ENCODE measurements at places on chromosomes 13 and 19.

DNA sequence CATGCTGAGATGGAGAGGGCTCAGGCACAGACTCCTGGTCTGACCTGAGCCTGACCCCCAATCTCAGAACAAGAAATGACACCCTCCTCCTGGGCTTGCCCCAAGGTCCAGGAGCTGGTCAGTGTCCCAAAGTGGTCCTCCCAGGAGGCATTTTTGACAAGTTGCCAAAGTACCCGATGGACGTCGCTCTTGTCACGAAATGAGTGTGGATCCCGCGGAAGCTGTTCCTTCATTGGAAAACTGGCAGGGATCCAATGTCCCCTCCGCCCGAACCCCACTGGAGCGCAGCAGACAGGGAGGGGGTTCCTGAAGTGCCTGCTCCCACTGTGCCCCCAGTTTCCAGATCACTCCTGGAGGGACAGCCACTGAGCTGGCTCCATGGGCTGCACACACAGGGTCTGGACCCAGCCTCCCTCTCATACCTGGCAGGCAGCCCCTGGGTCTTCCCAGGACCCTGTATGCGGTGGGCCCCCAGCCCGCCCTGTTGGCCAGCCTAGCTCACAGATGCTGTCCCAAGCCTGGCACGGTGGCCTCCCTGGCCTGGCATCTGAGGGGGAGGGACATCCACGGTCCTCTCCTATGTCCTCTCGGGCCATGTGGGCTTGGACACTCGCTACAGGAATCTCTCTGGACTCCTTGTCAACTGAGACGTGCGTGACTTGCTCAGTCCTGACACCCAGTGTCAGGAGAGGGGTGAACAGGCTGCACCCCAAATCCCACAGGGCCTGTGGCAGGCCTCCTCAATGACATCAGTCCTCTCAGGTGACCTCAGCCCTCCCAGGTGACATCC is 12.8 kb upstream of the ZNF14 start:
- no peak for DNase-seq

- DNase-seq = no peak
Measured at GRCh38 chr13:96946709-96947311, 47.5 kb downstream of the OXGR1 start.

DNA sequence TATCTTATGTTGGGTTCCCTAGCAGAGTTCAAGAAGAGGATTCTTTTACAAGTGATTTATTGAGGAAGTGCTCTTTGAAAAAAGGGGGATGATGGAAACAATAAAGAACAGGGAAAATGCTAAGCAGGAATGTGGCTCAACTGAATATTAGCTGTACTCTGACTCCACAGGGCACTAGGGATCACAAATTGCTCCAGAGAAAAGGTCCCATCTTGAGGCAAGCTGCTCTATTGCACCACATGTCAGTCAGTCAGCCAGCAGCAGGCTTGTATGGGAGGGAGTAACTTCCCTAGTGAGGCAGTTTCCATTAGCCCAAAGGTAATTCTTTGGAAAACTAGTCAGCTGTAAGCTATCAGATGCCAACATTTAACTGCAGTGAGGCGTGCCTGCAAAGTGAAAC is 73.3 kb upstream of the FNDC3A start:
- no peak for DNase-seq

DNA sequence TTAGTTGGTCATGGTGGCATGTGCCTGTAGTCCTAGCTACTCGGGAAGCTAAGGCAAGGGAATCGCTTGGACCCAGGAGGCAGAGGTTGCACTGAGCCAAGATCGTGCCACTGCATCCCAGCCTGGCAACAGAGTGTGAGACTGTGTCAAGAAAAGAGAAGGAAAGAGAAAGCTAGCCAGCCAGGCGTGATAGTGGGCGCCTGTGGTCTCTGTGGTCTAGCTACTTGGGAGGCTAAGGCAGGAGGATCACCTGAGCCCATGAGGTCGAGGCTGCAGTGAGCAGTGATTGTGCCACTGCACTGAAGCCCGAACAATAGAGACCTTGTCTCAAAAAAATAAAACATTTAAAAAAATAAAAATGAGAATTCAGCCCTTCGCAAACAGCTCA is 33.3 kb downstream of the TIMM13 start:
- no peak for DNase-seq

DNA sequence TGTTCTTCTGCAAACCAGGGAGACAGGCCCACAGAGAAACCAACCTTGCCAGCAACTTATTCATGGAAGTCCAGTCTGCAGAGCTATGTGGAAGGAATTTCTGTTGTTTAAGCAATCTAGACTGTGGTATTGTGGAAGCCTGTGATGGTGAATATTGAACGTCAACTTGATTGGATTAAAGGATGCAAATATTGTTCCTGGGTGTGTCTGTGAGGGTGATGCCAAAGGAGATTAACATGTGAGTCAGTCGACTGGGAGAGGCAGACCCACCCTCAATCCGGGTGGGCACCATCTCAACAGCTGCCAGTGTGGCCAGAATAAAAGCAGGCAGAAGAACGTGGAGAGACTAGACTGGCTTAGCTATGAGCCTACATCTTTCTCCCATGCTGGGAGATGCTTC is 606.0 kb downstream of the EFNB2 start:
- no peak for DNase-seq

- DNase-seq = no peak
Measured at GRCh38 chr19:10142701-10143375, 23.1 kb upstream of the EIF3G start.

DNA sequence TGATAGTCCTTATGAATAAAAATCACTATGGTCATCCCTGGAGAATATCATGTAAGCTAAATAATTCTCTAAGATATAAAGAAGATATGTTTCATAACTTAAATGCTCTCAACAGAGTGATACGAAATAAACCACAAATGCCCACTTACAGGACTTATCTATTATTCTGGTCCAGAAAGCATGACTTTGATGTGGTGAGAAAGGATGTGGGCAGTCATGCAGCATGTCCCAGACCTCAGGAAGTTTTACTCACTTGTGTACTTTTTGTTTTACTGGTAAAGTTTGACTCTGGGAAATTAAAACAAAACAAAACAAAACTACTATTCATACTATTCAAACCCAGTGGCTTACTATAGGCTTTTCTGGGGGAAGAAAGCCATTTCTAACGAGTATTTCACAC is 483.2 kb upstream of the SLITRK6 start:
- no peak for DNase-seq

DNA sequence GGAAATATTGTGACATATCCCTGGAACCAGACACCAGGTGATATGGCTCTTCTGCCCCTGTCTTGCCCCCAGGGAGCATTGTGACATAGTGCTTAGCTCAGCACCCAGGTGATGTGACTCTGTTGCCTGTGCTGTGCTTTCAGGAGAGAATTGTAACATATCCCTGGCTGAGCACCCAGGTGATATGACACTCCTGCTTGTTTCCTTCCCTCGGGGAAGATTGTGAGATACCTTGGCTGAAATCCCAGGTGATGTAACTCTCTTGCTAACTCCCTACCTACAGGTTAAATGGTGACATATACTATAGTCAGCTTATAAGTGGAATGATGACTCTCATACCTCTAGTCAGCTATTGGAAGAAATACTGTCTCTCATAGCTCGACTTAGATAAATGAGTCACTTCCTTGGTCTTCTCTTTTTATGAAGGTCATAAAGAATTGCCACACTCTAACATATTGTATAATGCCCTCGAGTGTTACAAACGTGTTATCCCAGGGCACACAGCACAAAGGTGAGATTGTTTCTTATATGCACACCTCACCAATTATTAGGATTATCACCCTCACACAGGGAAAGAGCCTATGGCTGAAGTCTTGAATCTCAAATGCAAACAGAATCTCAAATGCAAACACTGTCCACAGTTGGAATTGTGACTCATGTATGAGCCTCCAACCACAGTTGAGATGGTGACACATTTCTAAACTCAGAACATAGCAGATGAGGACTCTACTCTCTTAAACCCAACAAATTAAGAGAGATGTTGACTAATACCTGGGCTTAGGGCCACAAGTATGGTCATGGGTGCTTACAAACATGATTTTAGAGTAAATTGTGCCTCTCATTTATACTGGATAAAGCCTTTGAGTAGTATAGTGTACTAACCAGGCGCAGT is 32.7 kb upstream of the ZNF254 start:
- DNase-seq = peak; percentile 24

DNA sequence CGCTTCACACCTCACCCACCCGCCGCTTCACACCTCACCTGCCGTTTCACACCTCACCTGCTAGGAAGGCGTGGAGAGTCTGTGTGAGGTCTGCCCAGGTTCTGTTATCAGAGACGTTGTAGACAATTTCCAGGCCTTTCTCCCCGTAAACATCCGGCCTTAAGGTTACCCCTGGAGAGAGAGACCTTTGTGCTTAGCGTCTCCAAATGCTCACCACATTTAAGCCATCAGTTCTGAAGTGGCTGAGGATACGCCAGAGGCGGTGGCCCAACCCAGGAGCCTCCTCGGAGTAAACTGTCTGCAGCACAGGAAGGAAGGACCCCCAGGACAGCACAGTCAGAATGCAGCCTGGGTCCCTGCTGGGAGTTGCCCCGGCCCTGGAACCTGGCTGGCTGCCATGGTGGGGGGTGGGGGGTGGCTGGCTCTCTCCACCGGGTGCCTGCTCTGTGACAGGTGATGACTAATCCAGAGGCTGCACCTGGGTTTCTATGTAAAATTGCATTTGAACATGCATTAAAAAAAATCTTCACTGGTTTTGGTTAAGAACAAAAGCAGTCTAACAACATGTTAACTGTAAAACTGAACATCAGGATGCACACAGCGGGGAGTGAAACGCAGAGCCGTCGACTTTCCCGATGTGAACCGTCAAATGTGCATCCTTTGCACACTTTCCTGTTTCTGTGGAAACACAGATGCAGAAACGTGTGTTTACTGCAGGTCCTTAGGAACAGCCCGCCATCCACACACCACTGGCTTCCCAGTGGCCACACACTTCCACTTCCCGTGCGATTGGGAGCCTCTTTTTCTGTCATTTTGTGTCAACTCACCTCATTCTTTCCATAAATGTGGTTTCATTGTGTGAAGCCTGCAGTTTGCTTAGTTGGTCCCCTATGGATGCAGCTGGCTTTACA is 4.5 kb downstream of the ATP4B start:
- no peak for DNase-seq

DNA sequence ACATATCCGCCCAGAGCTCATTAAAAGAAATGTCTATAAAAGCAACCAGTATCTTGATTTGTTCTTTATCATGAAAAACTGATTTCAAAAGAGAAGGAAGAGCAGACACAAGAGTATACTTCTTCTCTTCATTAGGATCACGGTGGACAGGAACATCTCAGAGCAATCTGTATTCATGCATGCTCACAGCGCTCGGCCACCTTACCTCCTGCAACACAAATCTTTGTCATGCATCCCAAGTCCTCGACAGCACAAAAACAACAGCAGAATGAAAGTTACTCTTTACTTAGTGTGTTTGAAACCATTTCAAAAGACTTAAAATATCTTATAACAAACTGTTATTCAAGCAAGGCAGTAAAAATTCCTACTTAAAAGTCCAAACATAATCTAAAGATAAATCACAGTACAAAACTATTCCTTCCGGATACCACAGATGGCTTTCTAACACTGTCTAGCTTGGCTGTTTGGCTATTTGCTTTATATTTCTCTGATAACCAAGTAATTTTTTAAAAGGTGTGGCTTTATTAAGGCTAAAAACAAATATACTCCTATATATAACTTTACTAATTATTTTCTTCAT is 174.5 kb downstream of the TBC1D4 start:
- no peak for DNase-seq

- DNase-seq = peak; percentile 32
Measured at GRCh38 chr19:38478273-38478971, 44.9 kb downstream of the RYR1 start.

DNA sequence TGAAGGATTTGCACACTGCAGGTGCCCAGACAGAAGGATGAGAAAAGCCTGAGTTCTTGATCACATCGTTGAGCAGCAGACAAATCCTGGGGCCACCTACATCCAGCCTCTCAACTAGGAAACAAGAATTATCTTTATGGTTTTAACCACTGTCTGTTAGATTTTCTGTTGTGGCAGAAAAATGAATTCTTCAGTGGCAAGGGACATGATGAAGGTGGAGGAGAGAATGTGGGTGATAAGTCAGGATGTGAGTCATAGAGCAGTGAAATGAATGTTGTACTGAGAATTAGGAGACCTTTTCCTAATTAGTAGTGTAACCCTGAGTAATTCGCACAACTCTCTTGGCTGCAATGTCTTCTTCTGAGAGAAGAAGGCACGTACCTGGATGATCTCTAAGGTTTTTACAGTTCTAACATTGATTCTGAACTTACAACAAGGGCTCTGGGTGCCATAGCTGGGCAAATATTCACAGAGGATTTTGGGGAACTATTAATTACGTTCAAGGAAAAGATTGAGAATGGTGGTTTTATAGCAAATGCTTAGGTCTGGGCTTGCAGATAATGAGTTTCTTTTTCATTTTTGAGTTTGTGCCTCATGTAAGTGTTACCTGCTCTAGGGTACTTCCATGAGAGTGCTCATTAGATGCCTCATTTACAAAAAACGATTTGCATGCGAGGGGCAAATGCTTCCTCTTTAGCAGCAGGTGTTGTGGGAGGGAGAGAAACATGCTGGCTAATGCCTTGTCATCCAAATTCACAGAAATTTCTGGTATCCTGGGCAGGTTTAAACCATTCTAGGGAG is 111.0 kb upstream of the KL start:
- DNase-seq = peak; percentile 15

- DNase-seq = peak; percentile 37
Measured at GRCh38 chr13:75365724-75366173, 116.2 kb downstream of the TBC1D4 start.

DNA sequence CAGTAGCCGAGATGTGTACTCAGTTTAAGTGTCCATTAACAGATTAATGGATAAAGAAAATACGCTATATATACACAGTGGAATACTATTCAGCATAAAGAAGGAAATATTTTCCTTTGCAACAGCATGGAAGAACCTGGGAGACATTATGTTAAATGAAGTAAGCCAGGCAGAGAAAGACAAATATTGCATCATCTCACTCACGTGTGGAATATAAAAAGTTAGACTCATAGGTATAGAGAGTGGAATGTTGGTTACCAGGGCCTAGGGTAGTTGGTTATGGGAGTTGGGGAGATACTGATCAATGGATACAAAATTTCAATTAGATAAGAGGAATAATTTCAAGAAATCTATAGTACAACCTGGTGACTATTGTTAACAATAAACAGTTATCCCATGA is 210.1 kb downstream of the MAB21L1 start:
- DNase-seq = no peak

- DNase-seq = no peak
Measured at GRCh38 chr19:6521718-6522646, 8.8 kb upstream of the TNFSF9 start.

GRCh38 chr13:64845110-64845509 is 2385.0 kb downstream of the PCDH9 start:
- no peak for DNase-seq

DNA sequence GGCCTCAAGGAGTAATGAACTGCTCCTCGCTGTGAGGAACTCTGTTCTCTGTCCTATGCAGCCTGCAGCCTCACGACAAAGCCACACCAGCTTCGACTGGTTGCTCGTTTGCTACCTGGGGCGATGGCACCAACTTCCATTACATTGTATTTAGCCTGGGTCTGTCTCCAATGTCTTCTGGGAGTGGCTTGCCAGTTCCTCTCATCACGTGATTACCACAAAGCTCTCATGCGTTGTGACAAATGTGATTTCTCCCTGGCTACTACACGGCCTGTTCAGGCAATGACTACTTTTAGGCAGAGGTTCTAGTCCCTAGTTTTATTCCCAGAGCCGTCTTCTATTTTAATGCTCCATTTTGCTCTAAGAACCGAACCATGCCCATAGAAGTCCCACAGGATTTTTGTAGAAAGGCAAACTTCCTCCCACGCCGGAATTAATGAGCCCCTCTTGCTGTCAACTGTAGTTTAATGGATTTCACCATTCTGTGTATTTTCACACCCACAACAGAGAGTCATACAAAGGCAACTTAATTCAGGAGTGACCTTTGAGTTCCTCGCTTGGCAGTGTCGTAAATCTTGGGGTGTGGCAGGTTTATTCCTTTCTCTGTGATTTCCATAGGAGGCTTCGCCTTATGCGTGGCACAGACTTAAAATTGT is 351.9 kb downstream of the EFNB2 start:
- DNase-seq = no peak

Measured in SW 1271 (cell line).